Posterior vena cava (tissue), 2 donors: ENCODE measurements at places on chromosomes 7 and 10. TPM values are rescaled to one million over a fixed set of nuclear protein-coding genes. Genes with fewer than 3 reads are reported as not detected.

TAS2R41 gene
- total RNA-seq: 0.46 TPM

CDHR3 gene
- 3.5 TPM for total RNA-seq

DNA sequence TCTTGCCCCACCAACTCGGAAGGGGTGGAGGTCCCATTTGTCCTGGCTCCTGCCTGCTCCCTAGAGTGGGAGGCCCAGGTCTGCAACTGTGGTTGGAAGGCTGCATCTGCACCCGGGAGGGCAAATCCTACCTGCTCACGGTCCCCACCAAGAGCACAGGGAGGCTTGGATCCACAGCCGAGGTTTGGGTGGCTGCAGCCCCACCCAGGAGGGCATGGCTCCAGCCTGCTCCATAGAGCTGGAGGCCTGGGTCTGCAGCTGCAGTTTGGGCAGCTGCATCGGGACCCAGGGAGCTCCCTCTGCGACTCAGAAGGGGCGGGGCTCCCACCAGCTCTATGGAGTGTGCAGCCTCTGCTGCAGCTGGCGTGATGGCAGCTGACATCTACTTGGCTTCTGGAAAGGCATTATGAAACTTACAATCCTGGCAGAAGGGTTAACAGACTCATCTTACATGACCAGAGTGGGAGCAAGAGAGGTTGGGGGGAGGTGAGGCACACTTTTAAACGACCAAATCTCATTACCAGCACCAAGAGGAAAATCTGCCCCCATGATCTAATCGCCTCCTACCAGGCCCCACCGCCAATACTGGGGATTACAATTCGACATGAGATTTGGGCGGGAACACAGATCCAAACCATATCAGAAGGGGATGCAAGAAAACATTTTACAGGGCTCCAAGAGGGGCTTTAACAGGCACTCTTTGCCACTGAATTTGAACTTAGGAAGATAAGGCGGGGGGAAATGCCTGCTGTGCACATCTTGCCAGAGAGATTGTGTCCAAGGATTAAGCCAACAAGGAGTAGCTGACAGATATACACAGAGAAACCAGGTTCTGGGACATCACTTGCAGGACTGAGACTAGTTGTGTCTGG, 8.2 kb upstream of the BLVRA start:
- DNase-seq: no peak

GRCh38 chr10:129495256-129495655, 28.2 kb downstream of the MGMT start:
- no peak for DNase-seq

DNA sequence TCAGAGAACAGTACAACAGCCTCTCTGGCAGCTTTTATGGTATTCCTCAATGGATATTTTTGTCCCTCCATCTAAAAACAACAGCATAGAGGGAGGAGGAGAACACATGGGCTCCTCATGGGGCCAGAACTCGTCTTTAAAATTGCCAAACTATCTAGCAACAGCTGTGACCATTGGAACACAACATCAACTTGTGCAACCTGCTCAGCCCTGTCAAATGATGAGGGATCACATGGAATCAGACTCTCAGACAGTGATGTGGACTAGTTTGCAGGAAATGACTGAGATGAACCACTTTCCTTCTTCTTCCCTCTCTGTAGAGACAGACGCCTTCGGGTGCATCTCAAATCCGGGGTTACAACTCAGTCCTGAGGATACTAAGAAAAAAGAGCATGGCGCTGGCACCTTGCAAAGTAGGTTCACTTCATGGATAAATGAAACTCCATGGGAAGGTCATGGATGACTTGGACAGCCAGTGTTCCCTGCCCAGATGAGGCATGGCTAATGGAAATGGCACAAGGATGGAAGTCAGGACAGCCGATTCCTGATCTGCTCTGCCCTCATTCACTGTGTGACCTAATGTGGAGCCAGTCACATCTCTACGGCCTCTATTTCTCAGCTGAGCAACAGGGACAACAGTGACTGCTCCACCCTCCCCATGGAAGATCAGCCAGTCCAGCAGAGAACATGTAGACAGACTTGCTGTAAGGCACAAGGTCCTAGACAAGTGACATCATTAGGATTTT, 24.6 kb upstream of the DGKI start:
- DNase-seq: no peak
